Activated T-cell treated with anti-CD3 and anti-CD28 coated beads for 48 hours (primary cell): ENCODE measurements at places on chromosomes 5 and 9.

GRCh38 chr9:100756217-100756616 lies 178.3 kb downstream of the CAVIN4 start:
- DNase-seq: no peak

GRCh38 chr5:67549947-67550346 lies 353.3 kb upstream of the CD180 start:
- no peak for DNase-seq

GRCh38 chr5:11214864-11215644 lies 454.0 kb upstream of the DAP start:
- no peak for DNase-seq

DNA sequence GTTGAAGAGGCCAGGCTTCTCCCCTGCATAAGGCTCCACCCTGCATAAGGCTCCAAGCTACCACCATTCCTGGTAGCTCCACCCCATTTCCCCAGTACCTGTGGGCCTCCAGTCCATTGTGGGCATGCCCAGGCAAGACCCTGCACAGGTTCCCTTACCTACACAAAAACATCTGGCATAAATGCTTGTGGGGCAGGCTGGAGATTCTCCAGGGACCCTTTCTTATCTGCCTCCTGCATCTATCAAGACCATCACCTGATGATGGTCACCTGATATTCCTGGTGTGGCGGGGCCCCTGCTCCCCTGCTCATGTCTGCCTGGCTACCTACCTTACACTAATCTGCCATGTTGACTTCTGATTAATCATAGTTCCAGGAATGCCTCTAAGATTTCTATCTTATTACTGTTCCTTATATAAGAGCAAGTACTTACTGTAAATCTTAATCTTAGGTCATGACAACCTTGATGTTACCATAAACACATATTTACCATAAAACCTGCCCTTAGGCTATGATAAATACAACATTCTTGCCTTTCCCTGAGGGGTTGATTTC lies 41.0 kb downstream of the FGD3 start:
- DNase-seq: no peak

DNA sequence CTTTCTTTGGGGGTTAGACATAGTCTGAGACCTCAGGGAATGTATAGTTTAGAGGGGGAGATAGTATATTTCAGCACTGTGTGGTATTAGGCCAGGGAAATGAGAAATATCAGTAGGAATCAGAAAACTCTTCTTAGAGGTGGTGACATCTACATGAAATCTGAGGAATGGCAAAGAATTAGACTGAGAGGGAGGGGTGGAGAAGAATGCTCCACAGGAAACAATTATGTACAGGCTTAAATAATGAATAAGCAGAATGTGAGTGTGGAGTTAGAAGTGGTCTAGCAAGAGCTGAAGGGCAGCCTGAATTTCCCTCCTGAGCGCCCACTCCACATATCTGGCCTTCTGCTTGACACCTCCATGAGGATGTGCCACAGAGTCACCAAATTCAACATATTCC lies 3.6 kb upstream of the MACIR start:
- DNase-seq: no peak

DNA sequence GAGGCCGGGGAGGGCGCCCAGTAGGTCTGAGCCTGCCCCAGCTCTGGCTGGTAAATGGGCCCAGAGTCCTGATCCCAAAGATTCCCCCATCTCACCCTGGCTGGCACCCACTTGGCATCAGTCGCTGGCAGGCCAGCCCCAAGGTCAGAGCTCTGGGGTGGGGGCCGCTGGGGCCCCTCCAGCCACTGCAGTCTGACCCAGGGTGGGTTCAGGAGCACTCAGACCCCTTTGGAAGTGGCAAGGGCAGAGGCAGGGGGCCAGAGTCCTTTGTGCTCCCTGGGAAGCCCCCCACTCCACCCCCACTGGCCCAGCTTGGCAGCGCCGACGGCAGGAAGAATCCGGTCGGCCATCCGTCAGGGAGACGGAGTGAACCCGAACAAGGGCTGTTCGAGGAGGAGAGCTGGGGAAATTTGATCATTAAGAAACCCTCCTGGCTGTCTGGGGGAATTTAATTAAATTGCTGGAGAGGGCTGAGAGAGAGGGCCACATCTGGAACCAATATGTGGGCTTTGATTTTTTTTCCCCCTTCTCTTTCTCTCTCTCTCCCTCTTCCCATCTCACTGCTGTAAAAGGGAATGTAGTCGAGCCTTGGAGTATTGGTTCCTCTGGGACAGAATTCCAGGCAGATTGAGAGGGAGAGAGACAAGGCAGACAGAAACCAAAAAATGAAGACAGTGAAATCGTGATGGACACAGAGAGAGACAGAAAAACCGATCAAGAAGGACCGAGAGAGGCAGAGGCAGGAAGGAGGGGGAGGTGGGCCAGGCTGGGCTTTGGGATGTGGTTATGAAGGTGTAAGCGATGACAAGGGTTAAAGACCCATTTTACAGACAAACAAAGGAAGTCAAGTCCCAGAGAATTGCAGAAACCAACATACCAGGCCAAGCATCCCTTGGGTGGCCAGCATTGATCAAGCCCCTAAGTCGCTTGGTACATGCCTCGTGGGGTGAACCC lies 8.1 kb upstream of the ASB6 start:
- no peak for DNase-seq

GRCh38 chr9:34010979-34011378 lies 37.7 kb downstream of the UBAP2 start:
- no peak for DNase-seq

- no peak for DNase-seq
These were observed 64.8 kb downstream of the ERCC6L2 start for GRCh38 chr9:95940265-95940664.

DNA sequence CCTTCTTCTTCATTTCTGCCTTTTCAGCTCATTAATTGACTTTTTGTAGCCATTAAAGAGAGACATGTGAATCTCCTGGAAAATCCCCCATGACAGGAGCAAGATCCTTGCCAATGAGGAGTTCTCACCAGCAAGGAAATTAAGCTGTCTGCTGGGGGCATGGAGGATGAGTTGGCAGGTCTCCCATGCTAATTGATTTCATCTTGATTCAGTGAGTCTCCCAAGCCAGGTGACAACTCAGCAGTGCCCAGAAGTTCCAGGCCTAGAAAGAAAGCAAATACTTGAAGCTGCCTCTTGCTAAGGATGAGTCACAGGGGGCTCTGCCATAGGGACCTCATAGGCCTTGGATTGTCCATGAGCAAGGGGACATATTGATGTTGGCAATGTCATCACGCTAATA lies 30.0 kb upstream of the ADRA1B start:
- DNase-seq: no peak

GRCh38 chr5:138107213-138107612 lies 23.4 kb downstream of the WNT8A start:
- no peak for DNase-seq

- DNase-seq: no peak
These were observed 37.3 kb downstream of the SARDH start for GRCh38 chr9:133700819-133701320.

GRCh38 chr9:81069923-81070322 lies 619.4 kb downstream of the TLE1 start:
- no peak for DNase-seq
